Stimulated activated CD4-positive, alpha-beta T cell treated with anti-CD3 and anti-CD28 coated beads, Interleukin-15, amount 100 ng/mL, for 48 hours (primary cell): ENCODE measurements at places on chromosomes 3 and 15.

- DNase-seq = no peak
These were observed 208.4 kb downstream of the TP63 start for GRCh38 chr3:189839576-189839975.

GRCh38 chr3:89216016-89216739 lies 108.8 kb downstream of the EPHA3 start:
- no peak for DNase-seq

- DNase-seq = no peak
These were observed 41.6 kb upstream of the DUSP7 start for GRCh38 chr3:52097851-52098507.

DNA sequence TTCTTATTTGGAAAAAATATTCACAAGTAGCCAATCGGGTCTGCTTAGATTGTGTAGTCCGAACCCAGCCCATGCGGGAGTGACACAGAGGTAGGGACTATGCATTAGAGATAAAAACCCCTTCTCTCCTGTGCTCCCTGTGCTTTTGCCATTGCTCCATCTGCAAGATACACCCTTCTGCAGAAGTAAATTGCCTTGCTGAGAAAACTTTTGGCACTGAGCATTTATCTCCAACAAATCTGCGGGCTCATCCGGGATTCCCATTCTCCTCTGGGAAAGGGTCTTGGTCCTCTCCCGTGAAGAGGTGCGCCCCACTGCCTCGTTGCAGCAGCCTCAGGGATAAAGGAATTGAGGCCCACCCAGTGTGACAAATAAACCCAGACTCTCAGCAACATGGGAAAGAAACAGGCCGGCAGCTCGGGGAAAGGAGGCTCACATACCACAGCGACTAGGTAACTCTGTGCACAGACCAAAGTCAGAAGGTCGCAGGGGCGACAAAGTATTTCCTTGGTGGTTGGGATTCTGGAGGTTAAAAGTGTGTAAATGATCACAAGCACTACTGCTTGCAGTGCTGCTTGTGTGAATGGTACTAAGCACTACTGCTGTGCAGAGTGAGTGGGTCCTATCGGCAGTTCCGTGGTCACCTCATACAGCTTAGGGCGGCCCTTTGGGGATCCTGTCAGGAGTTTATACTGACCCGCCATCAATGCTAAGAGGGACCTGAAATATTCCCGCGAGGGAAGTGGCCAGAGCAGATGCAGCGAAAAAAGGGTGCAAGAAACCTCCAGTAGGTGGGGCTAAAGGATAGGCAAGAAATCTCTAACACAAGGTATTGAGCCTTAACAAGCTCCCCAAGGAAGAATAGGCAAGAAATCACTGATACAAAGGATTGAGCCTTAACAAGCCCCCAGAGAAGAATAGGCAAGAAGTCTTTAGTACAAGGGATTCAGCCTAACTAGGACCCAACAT lies 54.3 kb downstream of the GSK3B start:
- no peak for DNase-seq

DNA sequence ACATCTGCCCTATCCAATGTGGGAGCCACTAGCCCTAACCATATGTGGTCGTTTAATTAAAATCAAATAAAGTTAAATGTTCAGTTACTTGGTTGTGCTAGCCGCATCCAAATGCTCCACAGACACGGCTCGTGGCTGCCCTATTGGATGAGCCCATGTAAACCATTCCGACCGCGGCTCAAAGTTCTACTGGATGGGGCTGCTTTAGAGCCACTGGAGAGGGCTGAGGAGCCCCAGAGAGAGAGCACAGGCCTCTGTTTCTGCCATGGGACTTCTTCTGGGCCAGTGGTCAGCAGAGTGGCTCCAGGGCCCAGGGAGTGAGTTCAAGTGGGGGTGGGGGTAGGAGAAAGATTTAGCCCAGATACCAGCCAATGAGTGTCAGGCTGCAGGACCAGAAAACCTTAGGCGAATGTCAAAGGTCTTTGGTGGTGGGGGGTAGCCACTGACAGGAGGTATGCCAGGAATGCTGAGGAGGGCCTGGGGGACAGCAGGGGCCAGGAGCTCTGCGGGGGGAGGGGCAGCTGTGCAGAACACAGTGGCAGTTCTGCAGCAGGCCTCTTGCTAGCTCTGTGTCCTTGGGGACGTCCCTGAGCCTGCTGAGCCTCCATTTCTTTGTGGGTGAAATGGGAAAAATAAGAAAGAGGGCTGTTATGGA lies 30.1 kb downstream of the SPSB4 start:
- DNase-seq = no peak

- DNase-seq = no peak
These were observed 213.0 kb downstream of the MEIS2 start for GRCh38 chr15:36887214-36887961.

DNA sequence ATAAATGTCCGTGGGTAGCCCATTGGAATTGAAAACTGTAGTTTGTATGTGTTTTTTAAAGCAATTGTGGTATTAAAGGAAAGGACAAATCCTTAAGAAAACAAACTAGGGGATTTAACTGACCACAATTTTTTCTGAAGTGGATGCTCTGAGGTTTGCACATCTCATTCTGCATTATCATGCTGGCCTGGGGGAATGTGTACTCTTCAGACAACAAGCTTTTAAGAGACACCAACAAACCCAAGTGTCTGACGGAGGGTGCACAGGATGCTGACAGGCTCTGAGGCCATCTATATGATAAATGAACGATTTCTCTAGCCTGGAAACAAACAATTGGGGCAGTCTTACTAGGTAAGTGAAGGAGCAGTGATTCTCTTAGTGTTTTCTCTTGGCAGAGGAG lies 9.1 kb downstream of the LINS1 start:
- no peak for DNase-seq
